ENCODE measurements at places on chromosomes 7 and 10. TPM values are rescaled to one million over a fixed set of nuclear protein-coding genes. Genes with fewer than 3 reads are reported as not detected.

- H3K4me1 ChIP-seq: no peaks in the 10 kb centered on the region
- no peaks in the 10 kb centered on the region for H3K36me3 ChIP-seq
- H3K27me3 ChIP-seq: no peaks in the 10 kb centered on the region
- DNase-seq: peak; percentile 68
- no peak overlapping the region for H3K4me3 ChIP-seq
These were observed 250.2 kb upstream of the PTER start for GRCh38 chr10:16186564-16186963.

DNA sequence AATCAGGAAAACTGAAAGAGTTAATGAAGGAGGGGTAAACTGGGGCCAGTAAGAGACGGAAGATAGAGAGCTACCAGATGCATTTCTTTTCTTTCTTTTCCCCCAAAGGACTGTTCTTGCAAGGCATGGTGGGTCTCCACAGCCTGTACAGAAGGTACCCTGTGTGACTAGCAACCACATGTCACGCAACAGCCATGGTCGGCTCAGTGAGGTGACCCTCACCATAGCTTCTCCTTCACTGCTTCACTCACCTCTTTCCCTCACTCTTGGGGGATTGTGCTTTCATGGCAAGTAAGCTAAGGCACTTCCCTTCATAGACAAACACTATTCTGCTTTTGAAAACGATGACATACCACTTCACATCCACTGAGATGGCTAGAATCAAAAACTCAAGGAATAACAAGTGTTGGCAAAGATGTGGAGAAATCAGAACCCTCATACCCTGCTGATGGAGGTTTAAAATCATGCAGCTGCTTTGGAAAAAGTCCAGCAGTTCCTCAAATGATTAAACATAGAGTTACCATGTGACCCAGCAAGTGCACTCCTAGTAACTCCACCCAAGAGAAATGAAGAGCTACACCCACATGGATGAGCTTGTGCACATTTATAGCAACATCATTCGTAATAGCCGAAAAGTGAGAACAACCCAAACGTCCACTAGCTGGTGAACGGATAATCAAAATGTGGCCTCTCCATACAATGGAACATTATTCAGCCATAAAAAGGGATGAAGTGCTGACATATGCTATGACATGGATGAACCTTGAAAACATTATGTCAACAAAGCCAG is 3.8 kb upstream of the INSIG1 start:
- no peak for DNase-seq
- no peak overlapping the region for H3K4me3 ChIP-seq
- no peak overlapping the region for H3K27ac ChIP-seq
- no peaks in the 10 kb centered on the region for H3K36me3 ChIP-seq
- peaks cover 14% of the 10 kb centered on the region for H3K4me1 ChIP-seq
- no peaks in the 10 kb centered on the region for H3K27me3 ChIP-seq

DNA sequence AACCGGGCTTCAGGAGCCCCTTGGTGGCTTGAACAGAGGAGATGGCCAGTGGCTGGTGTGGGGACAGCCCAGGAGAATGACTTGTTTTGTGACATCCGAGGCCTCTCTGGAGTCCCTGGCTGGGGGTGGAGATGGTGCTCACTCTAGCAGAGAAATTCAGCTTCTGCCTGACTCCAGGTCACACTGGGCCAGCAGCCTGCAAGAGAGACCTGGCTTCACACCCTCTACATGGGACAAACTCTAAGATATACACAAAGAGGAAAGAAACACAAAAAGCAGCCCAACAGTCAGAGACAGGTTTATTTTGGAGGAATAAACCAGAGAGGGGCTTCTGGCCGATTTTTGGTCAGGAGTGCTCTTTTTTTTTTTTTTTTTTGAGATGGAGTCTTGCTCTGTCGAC is 132.8 kb downstream of the ELFN1 start:
- no peak overlapping the region for H3K4me3 ChIP-seq
- H3K27me3 ChIP-seq: peaks cover 8% of the 10 kb centered on the region
- no peak for DNase-seq
- no peaks in the 10 kb centered on the region for H3K36me3 ChIP-seq
- no peaks in the 10 kb centered on the region for H3K4me1 ChIP-seq

DNA sequence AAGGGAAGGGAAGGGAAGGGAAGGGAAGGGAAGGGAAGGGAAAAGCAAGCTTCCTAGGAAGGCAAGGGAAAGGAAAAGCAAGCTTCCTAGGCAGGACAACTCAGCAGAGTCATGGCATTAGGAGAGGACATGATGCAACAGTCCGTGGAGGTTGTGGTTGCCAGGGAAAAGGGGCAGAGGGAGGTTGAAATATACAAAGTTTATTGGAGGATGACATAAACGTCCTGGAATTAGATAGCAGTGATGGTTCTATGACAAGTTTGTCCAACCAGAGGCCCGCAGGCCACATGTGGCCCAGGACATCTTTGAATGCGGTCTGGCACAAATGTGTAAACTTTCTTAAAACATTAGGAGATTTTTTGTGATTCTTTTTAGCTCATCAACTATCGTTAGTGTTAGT is 59.8 kb upstream of the OPN4 start:
- H3K27me3 ChIP-seq: no peaks in the 10 kb centered on the region
- DNase-seq: no peak
- H3K4me1 ChIP-seq: no peaks in the 10 kb centered on the region
- H3K4me3 ChIP-seq: no peak overlapping the region
- H3K27ac ChIP-seq: no peak overlapping the region
- H3K36me3 ChIP-seq: no peaks in the 10 kb centered on the region

ODAD2 gene
- total RNA-seq: 0.83 TPM

- H3K27ac ChIP-seq: peak overlapping the region; percentile 56
- H3K4me1 ChIP-seq: peaks cover 62% of the 10 kb centered on the region
- H3K4me3 ChIP-seq: no peak overlapping the region
These were observed 73.4 kb downstream of the NRBF2 start for GRCh38 chr10:63206576-63206975.

- no peak overlapping the region for H3K27ac ChIP-seq
- DNase-seq: no peak
- H3K4me1 ChIP-seq: no peaks in the 10 kb centered on the region
- H3K4me3 ChIP-seq: no peak overlapping the region
- no peaks in the 10 kb centered on the region for H3K36me3 ChIP-seq
These were observed 12.2 kb downstream of the TAS2R60 start for GRCh38 chr7:143455491-143455890.

DNA sequence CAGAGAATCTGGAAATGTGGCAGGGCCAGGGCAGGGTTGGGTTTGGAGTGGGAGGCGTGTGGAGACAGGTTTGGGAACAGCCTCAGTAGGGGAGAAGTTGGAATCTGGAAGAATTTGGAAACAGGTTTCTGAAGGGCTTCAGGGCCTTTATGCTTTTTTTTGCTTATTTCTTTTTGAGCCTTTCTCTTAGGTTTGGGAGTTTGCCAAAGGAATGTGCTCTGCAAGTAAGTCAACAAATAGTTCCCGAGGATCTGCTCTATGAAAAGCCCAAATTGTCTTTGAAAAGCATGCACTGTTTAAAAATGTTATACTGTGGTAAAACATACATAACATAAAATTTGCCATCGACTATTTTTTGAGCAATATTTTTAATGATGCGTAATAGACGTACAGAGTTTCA is 86.7 kb upstream of the ADRB1 start:
- no peak overlapping the region for H3K4me3 ChIP-seq
- no peaks in the 10 kb centered on the region for H3K27me3 ChIP-seq
- no peak for DNase-seq
- peaks cover 55% of the 10 kb centered on the region for H3K4me1 ChIP-seq

EDRF1 gene
- total RNA-seq: 17.4 TPM

LGI1 gene
- not detected for total RNA-seq

DNA sequence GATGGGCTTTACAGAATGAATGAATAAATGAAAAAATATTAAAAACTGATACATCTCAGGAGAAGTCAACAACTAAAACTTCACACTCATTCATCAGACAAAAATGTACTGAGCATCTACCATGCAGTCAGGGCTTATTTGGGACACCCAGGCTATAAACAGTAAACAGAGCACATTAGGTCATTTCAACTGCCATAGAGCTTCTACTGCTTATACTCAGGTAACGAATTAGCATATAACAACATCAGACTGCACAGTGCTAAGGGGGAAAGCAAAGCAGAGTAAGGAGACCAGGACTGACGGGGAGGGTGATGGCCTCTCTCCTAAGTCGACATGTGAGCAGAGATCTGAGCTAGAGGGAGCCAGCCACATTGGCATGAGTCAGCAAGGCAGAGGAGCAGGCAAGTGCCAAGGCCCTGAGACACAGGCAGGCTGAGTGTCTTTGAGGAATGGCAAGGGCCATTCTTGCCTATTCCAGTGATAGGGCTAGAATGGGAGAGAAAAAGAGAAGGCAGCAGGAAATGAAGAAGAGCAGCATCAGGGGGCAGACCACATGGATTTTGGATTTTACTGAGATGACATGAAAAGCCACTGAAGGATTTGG is 528.9 kb downstream of the PARD3 start:
- DNase-seq: no peak
- no peaks in the 10 kb centered on the region for H3K27me3 ChIP-seq
- peaks cover 20% of the 10 kb centered on the region for H3K4me1 ChIP-seq
- H3K4me3 ChIP-seq: no peak overlapping the region

EN2 gene
- not detected for total RNA-seq

STK31 gene
- under 0.01 TPM for total RNA-seq

DNA sequence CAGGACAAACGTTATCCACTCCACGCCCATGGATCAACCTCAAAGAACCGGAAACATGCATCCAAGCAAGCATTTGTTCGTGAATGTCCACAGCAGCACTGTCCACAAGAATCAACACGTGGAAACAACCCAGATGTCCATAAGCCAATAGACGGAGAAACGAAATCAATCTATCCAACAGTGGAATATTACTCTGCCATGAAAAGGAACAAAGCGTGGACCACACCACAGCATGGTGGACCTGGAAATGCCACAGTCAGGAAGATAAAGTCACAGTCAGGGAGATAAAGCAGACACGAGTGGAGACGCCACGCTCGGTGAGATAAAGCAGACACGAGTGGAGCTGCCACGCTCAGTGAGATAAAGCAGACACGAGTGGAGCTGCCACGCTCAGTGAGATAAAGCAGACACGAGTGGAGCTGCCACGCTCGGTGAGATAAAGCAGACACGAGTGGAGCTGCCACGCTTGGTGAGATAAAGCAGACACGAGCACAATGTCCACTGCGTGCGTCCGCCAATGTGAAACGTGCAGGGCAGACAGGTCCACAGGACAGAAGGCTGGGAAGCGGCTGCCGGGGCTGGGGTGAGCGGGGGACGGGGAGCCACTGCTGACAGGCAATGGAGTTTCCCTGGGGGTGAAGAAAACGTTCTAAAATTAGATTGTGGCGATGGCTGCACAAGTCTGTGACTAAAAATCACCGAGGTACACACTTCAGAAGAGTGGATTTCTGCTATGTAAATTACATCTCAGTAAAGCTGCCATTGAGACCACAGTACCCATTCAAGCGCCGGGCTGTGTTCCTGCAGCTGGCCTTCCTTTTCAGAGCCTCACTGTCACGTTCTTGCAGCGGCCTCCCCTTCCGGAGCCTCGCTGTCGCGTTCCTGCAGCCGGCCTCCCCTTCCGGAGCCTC is 10.6 kb downstream of the GPER1 start:
- peaks cover 21% of the 10 kb centered on the region for H3K4me1 ChIP-seq
- H3K27me3 ChIP-seq: no peaks in the 10 kb centered on the region
- no peak for DNase-seq
- no peak overlapping the region for H3K4me3 ChIP-seq

GRCh38 chr10:43160046-43160920 is 22.0 kb downstream of the CSGALNACT2 start:
- DNase-seq: no peak
- H3K4me1 ChIP-seq: peaks cover 6% of the 10 kb centered on the region
- H3K27ac ChIP-seq: peak overlapping the region; percentile 20

CPA2 gene
- not detected for total RNA-seq

DNA sequence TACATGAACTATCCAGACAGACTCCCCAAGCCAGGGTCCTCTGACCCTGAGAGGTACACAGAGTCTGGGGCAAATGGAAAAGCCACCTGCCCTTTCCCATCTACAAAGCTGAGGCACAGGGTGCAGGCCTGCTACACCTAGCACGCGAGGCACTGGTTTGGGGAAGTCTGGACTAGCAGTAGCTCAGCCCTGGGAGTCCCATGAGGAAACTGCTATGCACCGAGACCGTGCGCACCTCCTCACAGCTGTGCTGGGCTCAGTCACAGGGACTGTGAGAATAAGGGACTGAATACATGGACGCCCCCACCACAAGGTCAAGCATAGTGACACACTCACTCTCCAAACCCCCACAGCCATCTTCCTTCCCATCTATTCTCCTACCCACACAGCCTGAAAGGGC is 8.2 kb downstream of the MAT1A start:
- no peaks in the 10 kb centered on the region for H3K36me3 ChIP-seq
- no peak overlapping the region for H3K27ac ChIP-seq
- peak; percentile 88 for DNase-seq
- no peak overlapping the region for H3K4me3 ChIP-seq
- H3K27me3 ChIP-seq: no peaks in the 10 kb centered on the region
- H3K4me1 ChIP-seq: no peaks in the 10 kb centered on the region

PANK1 gene
- total RNA-seq: 4.8 TPM

GRCh38 chr7:70743531-70744325 is 388.2 kb upstream of the GALNT17 start:
- DNase-seq: no peak
- no peak overlapping the region for H3K27ac ChIP-seq
- no peak overlapping the region for H3K4me3 ChIP-seq
- H3K36me3 ChIP-seq: no peaks in the 10 kb centered on the region

TFR2 gene
- total RNA-seq: not detected

- H3K36me3 ChIP-seq: no peaks in the 10 kb centered on the region
- no peak overlapping the region for H3K4me3 ChIP-seq
- no peaks in the 10 kb centered on the region for H3K4me1 ChIP-seq
- H3K27ac ChIP-seq: no peak overlapping the region
These were observed 78.1 kb upstream of the TBX20 start for GRCh38 chr7:35331730-35332678.

DNA sequence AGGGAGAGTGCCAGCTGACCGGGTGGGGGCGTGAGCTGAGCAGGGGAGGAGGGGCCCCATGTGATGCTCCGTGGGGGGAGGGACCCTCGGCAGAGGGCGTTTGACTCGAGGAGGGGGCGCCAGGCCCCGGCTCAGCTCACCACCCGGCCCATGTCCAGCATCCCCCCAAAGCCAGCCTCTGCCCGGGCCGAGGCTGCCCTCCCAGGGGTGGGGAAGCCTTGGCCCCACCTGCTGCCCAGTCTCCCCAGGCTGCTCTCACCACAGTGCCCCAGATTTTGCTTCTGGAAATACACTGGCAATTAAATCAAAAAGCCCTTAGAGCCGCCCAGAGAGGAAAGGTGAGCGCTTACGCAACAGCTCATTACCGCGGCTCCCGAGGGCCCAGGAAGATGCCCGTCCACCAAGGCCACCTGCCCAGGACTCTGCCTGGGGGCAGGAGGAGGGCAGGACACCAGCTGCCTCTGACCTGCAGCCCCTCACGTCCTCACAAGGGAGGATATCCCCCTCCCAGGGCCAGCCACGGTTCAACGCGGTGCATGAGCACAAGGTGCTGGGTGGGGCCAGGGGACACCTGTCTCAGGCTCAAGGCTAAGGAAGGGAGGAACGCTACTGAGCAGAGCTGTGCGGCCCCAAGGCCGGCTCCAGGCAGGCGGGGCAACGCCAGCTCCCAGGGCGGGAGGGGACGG is 70.0 kb upstream of the INPP5A start:
- H3K4me3 ChIP-seq: peak overlapping the region; percentile 9
- no peaks in the 10 kb centered on the region for H3K36me3 ChIP-seq
- H3K4me1 ChIP-seq: peaks cover 82% of the 10 kb centered on the region
- no peaks in the 10 kb centered on the region for H3K27me3 ChIP-seq

- H3K27me3 ChIP-seq: no peaks in the 10 kb centered on the region
- no peak overlapping the region for H3K27ac ChIP-seq
- DNase-seq: peak; percentile 64
- peaks cover 17% of the 10 kb centered on the region for H3K4me1 ChIP-seq
- no peaks in the 10 kb centered on the region for H3K36me3 ChIP-seq
These were observed 64.8 kb upstream of the VIPR2 start for GRCh38 chr7:159209429-159209828.

Data from esophagus muscularis mucosa (tissue), 4 donors.